ENCODE measurements at places on chromosomes 5 and 9.

- DNase-seq, result no peak
Observed at GRCh38 chr5:40334242-40334635, 345.5 kb upstream of the PTGER4 start.

DNA sequence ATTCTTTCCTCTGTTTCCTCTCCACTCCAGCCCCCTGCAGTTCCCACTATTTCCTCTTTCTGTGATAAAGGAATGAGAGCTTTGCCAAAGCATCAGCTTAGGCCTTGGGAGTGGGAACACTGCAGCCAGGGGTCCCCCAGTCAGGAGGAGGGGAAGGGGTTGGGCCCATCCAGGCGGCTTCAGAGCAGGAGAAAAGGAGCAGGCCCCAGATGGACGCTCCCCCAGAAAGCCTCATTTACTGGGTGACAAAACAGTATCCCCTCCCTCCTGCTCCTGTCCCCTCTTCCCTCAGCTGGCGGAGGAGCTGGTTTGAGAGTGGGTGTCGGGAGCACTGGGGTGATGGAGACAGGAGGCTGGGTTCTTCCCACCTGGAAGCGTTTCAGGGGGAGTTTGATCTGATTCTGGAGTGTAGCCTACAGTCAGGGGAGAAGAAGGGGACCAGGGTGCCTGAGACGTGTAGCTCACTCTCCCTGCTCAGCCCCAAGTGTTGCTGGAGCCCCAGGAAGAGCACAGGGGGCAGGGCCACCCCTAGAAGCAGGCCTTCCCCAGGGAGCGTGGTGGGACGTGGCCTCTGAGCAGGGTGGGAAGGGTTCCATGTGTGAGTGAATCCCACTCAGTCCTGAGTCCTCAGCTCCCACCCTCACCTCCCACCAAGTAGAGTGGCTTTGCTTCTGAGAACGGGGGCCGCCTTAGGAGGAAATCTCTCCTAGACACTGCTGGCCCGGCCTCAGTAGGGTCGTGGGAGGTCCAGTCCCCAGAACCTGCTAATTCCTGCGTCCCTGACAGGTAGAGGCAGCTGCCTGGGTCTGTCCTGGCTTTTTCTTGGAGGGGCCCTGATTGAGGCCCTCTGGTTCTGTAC is 173.1 kb downstream of the CACNA1B start:
- DNase-seq, result no peak

DNA sequence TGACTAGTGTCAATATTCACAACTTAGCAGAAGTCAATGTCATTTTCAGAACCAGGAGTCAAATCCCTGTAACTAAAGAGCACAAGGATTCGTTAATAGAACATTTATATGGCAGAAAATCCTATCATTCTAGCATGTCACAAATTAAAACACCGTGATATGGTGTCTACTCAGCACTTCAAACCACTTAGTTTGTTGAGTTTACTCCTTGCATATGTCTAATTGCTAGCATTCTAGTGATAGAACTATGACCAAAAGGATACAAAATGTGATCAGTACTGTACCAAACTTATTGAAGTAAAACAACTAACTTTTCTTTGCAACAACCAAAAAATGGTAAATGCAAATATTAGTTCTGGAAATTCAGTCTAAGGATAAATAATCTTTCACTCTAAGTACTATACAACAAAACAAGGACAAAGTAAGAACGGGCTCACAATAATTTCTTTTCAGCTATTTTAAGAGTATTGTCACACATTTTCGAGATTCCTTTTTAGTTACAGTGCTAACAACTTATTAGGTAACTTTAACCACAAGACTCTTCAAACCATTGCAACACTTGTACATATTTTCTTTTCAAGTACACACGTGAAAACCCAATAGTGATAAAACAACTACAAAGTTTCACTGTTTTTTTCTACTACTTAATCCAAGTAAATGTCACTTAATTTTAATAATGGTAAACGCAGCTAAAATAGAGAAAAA is 845.2 kb upstream of the CDH10 start:
- DNase-seq, result no peak

GRCh38 chr5:181217803-181218062 is 5.3 kb upstream of the TRIM41 start:
- DNase-seq, result no peak

GRCh38 chr5:86757824-86758223 is 140.1 kb downstream of the COX7C start:
- no peak for DNase-seq

DNA sequence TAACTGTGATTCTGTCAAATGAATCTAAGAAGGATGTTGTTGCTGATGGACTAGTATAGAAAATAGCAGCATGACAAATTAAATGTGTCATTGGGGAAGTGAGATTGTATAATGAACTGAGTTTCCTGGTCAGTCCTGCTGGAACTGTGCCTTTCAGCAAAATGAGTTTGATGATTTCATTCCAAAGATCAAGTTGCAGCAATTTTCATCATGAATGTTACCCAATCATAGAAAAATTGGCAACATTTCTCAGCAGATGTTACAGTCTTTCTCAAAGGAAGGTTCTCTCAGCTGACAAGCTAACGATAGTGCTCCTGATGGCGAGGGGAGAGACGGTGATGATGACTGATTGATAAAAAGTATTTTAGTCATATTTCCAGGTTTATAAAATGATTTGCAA is 10.7 kb downstream of the PCDHAC2 start:
- DNase-seq, result no peak

- no peak for DNase-seq
Observed at GRCh38 chr5:135451581-135452320, 400 bp downstream of the TIFAB start.

DNA sequence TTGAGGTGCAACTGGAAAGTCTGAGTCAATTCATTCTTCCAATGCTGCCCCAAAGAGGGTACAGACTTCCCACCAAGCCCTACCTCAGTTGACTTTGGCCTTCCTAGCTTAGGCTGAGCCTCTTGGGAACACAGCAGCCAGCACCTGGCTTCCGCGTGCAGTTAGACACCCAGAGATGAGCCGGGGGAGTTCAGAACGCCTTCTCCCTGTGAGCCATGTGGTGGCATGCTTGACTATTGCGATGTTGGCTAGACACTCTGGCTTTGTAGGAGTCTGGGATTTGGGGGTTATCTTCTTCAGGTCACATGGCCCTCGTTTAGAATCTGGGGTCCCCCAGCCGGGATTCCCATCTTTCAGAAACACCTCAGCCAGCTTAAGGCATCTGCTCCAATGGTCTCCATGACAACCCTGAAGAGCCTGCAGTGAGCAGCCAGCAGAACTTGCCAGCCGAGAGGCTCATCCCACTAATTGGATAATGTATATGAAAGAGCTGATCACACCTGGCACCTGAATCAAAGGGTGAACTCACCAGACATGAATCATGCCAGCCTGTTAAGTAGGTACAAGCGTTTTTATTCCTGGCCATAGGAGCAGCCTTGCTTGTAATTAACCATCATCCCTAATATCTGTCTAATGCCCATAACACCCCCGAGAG is 167.5 kb downstream of the SYK start:
- DNase-seq, result peak; percentile 87

DNA sequence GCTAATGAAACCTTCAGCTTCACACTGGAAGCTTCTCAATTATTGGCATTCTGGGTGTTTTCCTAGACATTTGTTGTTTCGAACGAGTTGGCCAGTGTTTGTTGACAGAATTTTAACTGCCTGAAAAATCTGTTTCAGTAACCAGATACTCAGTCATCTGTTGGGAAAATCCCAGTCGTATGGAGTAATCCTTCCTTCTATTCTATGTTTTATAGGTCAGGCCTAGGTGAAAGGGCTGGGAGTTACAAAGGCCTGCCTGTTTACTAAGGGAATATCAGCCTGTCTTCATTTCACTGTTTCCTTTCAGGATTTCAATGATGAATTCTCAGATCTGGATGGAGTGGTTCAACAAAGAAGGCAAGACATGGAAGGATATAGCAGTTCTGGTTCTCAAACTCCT is 59.9 kb downstream of the GRAMD2B start:
- no peak for DNase-seq

DNA sequence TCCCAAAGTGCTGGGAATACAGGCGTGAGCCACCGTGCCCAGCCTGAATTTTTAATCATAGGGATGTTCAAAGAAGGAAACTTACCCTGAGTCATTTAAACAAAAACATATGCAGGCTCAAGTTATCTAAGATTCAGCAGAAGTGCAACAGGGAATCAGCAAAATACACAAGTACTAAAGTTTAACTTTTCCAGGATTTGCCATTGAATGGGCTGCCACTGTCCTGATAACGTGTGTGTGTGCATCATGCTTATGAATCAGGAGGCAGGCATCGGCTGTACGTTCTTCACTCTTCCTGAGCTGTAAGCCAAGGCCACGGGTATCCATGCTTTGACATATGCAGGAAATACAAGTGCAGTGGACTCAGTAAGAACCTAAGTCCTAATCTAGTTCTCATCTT is 48.8 kb upstream of the FST start:
- DNase-seq, result no peak

DNA sequence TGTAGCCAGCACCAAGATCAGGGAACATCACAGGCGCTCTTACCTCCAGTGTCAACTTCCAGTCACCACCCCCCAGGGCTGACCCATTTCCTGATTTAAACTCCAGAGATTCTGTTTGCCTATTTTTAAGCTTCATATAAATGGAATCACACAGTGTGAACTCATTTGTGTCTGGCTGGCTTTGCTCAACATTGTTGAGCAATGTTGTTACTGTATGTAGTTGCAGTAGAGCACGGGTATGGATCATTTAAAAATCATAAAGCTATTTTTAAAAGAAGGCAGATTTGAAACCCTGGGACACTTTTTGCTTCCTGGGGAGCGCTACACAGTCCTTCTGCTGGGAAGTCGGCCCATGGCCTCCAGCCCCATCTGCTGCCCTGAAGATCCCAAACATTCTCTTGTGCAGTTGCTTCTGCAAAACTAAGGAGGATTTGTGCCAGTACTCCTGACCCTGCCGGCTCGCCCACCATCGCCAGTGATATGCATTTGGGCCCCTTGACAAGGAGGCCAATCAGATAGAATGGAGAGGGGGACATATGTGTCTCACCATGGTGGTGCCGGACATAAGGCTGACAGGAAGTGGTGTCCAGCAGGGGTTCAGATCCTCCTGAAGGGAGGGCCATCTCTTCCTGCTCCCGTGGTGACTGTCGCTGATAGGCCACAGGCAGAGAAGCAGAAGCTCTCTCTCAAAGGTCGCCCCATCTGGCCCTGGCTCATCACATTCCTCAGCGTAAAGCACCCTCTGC is 13.3 kb downstream of the DCANP1 start:
- DNase-seq, result no peak

GRCh38 chr5:68243681-68244080 is 28.1 kb downstream of the PIK3R1 start:
- DNase-seq, result peak; percentile 8

- no peak for DNase-seq
Observed at GRCh38 chr5:135222771-135223170, 176.3 kb downstream of the MACROH2A1 start.

DNA sequence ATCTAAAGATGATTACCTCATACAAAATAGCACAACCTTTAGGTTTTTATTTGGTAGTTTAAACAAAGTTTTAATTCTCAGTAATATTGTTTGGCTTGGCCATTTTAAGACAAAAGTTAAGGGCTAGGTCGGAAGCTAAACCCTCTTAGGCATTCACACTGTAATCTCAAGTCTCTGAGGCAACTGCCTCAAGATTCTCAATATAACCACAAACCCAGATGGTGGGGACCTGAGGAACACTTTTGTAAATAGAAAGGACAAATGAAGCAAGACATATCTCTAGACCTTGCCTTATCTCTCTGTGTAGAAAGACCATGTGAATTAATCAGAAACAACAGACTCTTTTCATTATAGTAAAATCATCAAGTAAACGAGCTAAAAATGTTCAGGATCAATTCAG is 500.2 kb upstream of the CDH6 start:
- DNase-seq, result no peak

DNA sequence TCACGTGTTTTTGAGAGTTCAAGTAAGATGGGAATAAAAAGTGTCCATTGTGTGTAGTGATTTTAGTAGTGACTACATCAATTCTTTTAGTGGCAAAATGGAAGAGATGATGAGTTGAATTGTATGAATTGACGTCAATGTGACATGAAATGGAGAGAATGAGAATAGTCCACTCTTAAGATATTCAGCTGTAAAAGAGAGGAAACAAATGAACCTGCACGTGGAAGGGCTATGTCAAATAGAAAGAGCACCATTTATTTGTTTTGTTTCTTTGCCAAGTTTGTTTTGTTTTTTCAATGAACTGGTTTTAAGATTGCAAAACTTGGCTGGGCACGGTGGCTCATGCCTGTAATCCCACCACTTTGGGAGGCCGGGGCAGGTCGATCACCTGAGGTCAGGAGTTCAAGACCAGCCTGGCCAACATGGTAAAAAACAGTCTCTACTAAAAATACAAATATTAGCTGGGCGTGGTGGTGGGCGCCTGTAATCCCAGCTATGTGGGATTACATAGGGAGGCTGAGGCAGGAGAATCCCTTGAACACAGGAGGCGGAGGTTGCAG is 453.8 kb downstream of the TAF11L14 start:
- DNase-seq, result no peak

- DNase-seq, result no peak
Observed at GRCh38 chr5:131393498-131393968, 129.7 kb downstream of the CDC42SE2 start.

- no peak for DNase-seq
Observed at GRCh38 chr9:133342570-133342969, 5.4 kb downstream of the MED22 start.

DNA sequence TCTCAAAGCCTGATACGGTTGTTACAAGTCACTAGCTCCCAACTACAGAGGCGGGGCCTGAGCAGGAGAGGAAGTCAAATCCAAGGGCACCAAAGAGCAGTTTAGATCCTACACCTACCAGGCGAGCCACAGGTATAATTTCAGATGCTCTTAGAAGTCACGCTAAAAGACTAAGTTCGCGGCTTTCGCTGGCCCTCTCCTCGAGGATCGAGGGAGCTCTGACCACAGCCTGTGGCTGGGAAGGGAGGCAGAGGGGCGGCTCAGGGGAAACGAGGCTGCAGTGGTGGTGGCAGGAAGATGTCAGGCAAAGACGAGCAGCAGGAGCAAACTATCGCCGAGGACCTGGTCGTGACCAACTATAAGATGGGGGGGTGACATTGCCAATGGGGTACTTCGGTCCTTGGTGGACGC is 48.6 kb downstream of the SEMA4D start:
- DNase-seq, result no peak

DNA sequence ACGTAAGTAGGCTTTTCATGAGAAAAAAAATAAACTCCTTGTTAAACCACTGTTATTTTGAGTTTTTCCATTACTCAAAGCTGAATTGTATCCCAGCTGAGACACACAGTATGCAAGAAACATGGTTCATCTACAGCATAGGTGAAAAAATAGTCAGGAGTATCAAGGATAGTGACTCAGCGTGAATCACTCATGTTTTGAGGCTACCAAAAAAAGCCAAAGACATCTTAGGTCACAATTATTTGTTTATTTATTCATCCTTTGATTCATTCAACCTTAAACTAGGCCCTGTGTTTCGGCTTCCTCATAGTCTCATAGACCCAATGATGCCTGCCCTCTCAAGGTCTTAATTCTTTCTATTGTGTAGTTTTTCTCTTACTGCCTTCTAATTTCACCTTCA is 32.9 kb upstream of the STX17 start:
- DNase-seq, result no peak

GRCh38 chr5:75951716-75952115 is 131.5 kb upstream of the SV2C start:
- no peak for DNase-seq

Data from NCI-H510A treated with DMSO at 0.1 percent for 48 hours (cell line).